A673 (cell line): ENCODE measurements at places on chromosomes 3 and 15. TPM values are rescaled to one million over a fixed set of nuclear protein-coding genes. Genes with fewer than 3 reads are reported as not detected.

- H3K27me3 ChIP-seq: no peaks in the 10 kb centered on the region
- H3K4me1 ChIP-seq: no peaks in the 10 kb centered on the region
- no peak overlapping the region for H3K4me3 ChIP-seq
- H3K27ac ChIP-seq: no peak overlapping the region
Measured at GRCh38 chr3:143081844-143082778, 37.5 kb upstream of the CHST2 start.

- DNase-seq: no peak
- no peaks in the 10 kb centered on the region for H3K4me1 ChIP-seq
Measured at GRCh38 chr3:58041182-58041825, 33.1 kb downstream of the FLNB start.

DNA sequence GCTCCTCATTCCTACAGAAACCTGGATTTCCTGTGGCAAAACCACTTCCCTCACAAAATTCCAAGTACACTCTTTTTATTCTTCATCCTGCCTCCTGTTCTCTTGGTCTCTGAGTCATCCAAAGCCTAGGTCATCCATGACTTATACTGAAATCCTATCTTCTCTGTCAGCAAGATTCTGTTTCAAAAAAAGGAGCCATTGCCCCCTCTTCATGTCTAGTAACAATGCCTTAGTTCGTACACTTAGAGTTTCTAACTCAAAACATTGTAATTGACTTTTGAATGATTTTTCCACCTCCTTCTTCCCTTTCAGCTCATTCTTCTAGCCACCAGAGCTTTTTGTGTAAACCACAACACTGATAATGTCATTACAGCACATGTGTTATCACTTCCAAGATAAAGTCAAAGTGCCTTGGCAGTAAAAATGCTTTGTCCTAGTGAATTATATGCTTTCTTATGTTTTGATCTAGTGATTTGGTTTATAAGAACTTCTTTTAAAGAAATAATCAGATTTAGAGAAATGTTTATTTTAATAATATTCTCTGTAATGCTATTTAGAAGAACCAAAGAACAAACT lies 256.5 kb upstream of the NECTIN3 start:
- no peak overlapping the region for H3K27ac ChIP-seq
- no peaks in the 10 kb centered on the region for H3K36me3 ChIP-seq
- DNase-seq: no peak
- no peaks in the 10 kb centered on the region for H3K4me1 ChIP-seq

DNA sequence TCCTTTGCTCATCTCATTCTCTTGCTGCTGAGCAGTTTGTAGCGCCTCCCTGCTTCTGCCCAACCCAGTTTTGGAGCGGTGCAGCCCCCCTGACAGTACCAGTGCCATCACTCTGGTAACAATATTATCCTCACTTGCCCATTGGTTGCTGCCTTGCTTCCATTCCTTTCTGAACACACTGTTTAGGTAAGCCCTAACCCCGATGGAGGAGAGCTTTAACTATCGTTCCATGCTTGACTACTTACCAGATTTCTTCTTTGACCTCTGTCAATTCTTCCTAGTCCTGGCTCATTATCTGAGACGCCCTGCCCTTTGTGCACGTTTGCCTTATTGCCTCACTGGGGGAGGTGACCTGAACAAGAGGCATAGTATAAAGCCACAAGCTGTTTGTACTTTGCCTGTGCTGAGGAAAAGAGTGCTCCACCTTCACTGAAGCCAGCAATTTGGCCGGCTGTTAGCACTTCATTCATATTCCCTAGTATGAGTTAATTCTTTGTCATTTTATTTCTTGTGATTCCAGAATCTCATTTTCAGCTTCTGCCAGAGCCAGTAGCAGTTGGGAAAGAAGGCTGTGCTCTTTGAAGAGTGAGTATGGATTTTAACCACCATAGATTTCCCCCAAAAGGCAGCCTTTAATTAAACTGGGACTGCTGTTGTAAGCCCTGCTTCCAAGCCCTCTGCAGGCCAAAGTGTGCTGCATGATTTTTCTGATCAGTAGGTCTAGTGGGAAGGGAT lies 11.9 kb downstream of the ABHD6 start:
- H3K36me3 ChIP-seq: peaks cover 42% of the 10 kb centered on the region
- H3K4me1 ChIP-seq: peaks cover 71% of the 10 kb centered on the region
- H3K27ac ChIP-seq: peak overlapping the region; percentile 90
- DNase-seq: no peak
- H3K27me3 ChIP-seq: no peaks in the 10 kb centered on the region

The KNG1 gene
- total RNA-seq: not detected in 2 replicates

The THAP10 gene
- 6.2 and 6.6 TPM in 2 replicates for total RNA-seq

- H3K4me1 ChIP-seq: no peaks in the 10 kb centered on the region
- DNase-seq: no peak
- no peaks in the 10 kb centered on the region for H3K27me3 ChIP-seq
- H3K36me3 ChIP-seq: no peaks in the 10 kb centered on the region
Measured at GRCh38 chr3:81790117-81790516, 28.7 kb upstream of the GBE1 start.

DNA sequence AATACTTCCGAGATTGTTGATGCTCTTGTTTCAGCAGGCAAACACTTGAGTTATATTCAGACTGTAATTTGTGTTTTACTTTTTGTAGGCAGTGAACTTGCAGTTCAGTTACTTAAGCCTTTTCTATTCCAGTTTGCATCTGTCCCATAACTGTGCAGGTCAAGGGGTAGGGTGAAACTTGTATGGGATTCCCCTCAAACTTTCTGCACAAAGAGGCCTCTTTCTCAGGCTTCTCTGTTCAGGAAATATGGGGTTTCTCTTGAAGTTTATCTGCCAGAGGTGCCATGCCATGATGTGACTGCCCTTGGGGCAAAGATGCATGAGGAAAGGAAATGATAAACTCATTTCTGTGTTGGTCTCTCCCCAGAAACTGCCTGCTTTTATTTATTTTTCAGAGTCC lies 66.7 kb downstream of the SLC24A1 start:
- H3K27me3 ChIP-seq: no peaks in the 10 kb centered on the region
- H3K4me1 ChIP-seq: no peaks in the 10 kb centered on the region
- DNase-seq: no peak
- peaks cover 5% of the 10 kb centered on the region for H3K36me3 ChIP-seq
- no peak overlapping the region for H3K27ac ChIP-seq
- no peak overlapping the region for H3K4me3 ChIP-seq

The RBP2 gene
- not detected in 2 replicates for total RNA-seq

DNA sequence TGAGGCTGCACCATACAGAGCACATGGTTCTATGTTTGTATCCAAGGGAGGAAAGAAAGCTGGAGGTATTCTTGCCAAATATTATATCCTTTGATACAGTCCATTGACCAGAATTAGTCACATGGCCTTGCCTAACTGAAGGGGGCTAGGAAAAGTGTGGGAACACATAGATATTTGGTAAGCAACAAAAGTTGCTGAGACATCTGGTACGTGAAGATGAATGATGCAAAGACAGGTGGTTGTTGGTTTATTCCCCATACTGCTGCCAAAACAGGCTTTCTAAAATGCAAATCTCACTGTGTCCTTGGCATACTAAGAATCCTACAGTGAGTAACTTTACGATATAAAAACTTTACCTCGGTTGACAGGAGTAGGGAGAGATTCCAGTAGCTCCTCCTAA lies 162.2 kb downstream of the VGLL3 start:
- H3K4me1 ChIP-seq: no peaks in the 10 kb centered on the region
- DNase-seq: no peak
- H3K27me3 ChIP-seq: no peaks in the 10 kb centered on the region
- H3K27ac ChIP-seq: no peak overlapping the region
- H3K36me3 ChIP-seq: no peaks in the 10 kb centered on the region

- H3K27ac ChIP-seq: no peak overlapping the region
- H3K36me3 ChIP-seq: no peaks in the 10 kb centered on the region
- H3K4me3 ChIP-seq: no peak overlapping the region
- no peaks in the 10 kb centered on the region for H3K4me1 ChIP-seq
Measured at GRCh38 chr15:99464137-99464536, 101.6 kb upstream of the MEF2A start.

DNA sequence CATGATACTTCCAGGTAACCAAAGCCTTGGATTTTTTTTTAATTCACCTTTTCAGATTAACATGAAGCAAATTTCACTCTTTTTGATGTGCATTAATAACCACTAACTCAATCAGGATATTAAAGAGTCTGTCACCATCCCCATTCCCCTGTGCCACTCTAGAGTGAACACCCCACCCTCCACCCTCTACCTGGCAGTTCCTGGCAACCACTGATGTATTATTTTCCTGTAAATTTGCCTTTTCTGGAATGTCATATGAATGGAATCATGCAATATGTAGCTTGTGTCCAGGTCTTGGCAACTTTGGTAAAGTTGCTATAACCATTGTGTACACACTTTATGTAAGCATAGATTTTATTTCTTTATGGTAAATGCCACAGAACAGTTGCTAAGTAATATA lies 627.6 kb downstream of the MCTP2 start:
- H3K27ac ChIP-seq: no peak overlapping the region
- DNase-seq: no peak
- H3K4me1 ChIP-seq: no peaks in the 10 kb centered on the region
- H3K4me3 ChIP-seq: no peak overlapping the region
- H3K36me3 ChIP-seq: no peaks in the 10 kb centered on the region

The CPLX3 gene
- total RNA-seq: 0.17 and 0.28 TPM in 2 replicates

GRCh38 chr3:5520237-5520636 lies 332.7 kb downstream of the EDEM1 start:
- H3K27me3 ChIP-seq: no peaks in the 10 kb centered on the region
- no peaks in the 10 kb centered on the region for H3K4me1 ChIP-seq
- no peak for DNase-seq
- no peak overlapping the region for H3K27ac ChIP-seq
- H3K36me3 ChIP-seq: no peaks in the 10 kb centered on the region

- DNase-seq: no peak
- H3K4me1 ChIP-seq: peaks cover 3% of the 10 kb centered on the region
- H3K4me3 ChIP-seq: no peak overlapping the region
- H3K36me3 ChIP-seq: peaks cover 75% of the 10 kb centered on the region
Measured at GRCh38 chr15:77048135-77048876, 22.6 kb downstream of the TSPAN3 start.

The SPESP1 gene
- not detected in 2 replicates for total RNA-seq

The CLDN1 gene
- 173 and 184 TPM in 2 replicates for total RNA-seq

DNA sequence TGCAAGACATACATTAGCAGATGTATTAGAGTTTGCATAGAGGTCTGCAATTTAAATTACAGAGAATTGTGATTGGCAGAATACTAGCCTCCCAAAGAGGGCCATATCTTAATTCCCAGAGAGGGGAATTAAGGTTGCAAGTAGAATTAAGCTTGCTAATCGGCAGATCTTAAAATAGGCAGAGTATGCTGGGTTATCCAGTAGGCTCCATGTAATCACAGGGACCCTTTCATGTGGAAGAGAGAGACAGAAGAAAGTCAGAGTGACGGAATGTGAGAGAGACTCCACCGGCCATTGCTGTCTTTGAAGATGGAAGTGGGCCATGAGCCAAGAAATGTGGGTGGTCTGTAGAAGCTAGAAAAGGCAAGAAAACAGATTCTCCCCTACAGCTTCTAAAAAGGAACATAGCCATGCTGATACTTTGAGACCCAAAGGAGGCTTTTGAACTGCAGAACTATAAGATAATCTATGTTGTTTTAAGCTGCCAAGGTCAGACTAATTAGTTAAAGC lies 38.8 kb downstream of the IMPG2 start:
- no peaks in the 10 kb centered on the region for H3K4me1 ChIP-seq
- H3K27ac ChIP-seq: no peak overlapping the region
- DNase-seq: no peak
- no peak overlapping the region for H3K4me3 ChIP-seq
- no peaks in the 10 kb centered on the region for H3K36me3 ChIP-seq

- no peak overlapping the region for H3K27ac ChIP-seq
- H3K4me3 ChIP-seq: no peak overlapping the region
- H3K27me3 ChIP-seq: peaks cover 4% of the 10 kb centered on the region
- no peaks in the 10 kb centered on the region for H3K4me1 ChIP-seq
- no peaks in the 10 kb centered on the region for H3K36me3 ChIP-seq
Measured at GRCh38 chr15:100705065-100705464, 102.7 kb downstream of the ASB7 start.

The TOP2B gene
- 154 and 177 TPM in 2 replicates for total RNA-seq

GRCh38 chr3:194355379-194355778 lies 4.3 kb upstream of the CPN2 start:
- H3K4me3 ChIP-seq: no peak overlapping the region
- no peak for DNase-seq
- H3K27ac ChIP-seq: no peak overlapping the region
- H3K27me3 ChIP-seq: no peaks in the 10 kb centered on the region
- H3K36me3 ChIP-seq: no peaks in the 10 kb centered on the region

- peak overlapping the region; percentile 30 for H3K27ac ChIP-seq
- no peaks in the 10 kb centered on the region for H3K36me3 ChIP-seq
- no peaks in the 10 kb centered on the region for H3K27me3 ChIP-seq
- H3K4me1 ChIP-seq: no peaks in the 10 kb centered on the region
- no peak overlapping the region for H3K4me3 ChIP-seq
Measured at GRCh38 chr15:64851503-64851840, 9.8 kb downstream of the PLEKHO2 start.

DNA sequence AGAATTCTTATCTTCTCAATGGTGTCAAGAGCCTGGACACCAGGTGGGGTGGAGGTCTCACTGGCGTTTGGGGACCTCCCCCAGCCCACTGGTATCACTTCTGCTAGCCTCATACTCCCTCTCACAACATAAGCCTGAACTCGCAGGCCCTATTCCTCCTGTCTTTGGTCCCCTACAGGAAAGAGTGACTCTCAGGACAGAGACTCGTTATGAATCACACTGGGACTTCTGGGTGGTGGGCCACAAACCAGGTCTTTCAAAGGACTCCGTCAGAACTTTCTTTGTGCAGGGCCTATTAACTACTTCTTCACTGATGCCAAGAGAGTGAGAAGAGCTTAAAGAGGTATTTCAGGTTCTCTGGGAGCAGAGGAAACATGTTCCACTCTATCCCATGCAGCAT lies 100.4 kb downstream of the WDR76 start:
- no peak for DNase-seq
- no peak overlapping the region for H3K27ac ChIP-seq
- H3K36me3 ChIP-seq: no peaks in the 10 kb centered on the region
- no peaks in the 10 kb centered on the region for H3K27me3 ChIP-seq
- H3K4me3 ChIP-seq: no peak overlapping the region
- H3K4me1 ChIP-seq: peaks cover 8% of the 10 kb centered on the region

DNA sequence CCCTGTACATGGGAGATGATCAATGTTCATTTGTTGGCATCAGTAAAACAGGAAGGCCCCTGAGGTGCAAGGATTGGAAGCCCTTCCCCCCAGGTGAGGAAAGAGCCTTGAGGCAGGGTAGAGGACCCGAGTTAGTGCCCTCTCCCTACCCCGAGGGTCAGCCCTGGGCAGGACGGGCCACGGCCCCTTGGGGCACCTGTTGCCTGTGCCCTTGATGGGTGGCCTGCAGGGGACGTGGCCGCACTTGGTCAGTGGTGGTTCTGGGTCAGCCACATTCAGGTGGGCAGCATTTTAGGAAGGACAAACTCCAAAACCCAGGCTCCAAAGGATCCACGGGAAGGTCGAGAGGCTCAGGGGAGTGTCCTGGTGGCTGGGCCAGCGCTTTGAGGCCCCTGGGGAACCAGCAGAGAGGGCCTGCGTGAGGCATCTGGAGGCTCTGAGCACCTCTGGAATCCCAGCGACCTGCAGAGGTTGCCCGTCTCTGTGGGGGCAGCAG lies 15.8 kb upstream of the RPUSD3 start:
- H3K4me3 ChIP-seq: no peak overlapping the region
- peaks cover 6% of the 10 kb centered on the region for H3K4me1 ChIP-seq
- no peaks in the 10 kb centered on the region for H3K27me3 ChIP-seq
- H3K36me3 ChIP-seq: no peaks in the 10 kb centered on the region
- no peak overlapping the region for H3K27ac ChIP-seq
- DNase-seq: no peak
